ENCODE measurements at places on chromosomes 2 and 18.

- DNase-seq, result no peak
Measured at GRCh38 chr2:66427300-66427699, 7.6 kb upstream of the MEIS1 start.

DNA sequence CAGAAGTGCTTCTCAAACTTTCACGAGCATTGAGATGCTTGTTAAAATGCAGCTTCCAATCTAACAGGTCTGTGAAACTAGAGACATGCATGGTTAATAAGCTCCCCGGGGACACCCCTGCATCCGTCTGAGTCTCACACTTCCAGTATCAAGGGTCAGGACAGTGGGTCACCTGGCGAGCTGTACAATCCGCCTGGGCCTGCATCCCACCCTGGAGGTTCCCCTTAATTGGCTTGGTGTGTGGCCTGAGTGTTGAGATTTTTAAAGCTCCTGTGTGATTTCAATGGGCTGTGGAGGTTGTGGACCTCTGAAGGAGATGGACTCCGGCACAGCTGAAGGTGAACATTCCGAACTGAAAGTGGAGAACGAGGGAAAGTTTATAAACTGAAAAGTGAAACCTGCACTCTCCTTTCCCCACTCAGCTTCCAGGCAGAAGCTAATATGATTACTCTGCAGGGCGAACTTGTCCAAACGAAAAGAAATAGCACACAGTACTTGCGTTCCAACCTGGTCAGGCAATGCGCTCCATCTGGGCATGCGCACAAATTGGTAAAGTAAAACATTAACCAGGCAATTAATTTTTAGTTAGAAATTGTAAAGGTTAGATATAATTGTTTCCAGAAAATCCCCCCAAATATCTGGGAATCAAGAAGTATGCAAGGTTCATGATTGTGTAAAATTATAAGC, 191.7 kb upstream of the ALKAL2 start:
- DNase-seq, result no peak

DNA sequence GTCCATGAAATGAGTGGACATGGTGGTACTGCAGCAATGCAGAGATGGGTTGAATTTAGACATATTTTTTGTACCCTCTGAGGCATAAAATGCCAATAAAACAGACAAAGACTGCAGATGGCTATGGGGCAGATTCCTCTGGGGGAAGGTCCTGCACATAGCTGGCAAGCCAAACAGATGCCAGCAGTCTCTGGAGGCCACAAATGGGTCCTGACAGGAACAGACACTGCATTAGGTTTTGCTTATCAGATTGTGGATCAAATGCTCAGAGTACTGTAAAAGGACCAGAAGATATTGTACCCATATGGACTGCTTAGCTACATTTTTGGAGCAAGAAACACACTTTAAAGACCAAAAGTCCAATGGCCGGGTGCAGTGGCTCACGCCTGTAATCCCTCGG, 40.9 kb upstream of the ORC2 start:
- no peak for DNase-seq

- no peak for DNase-seq
Measured at GRCh38 chr2:48938231-48938630, 182.7 kb upstream of the LHCGR start.

DNA sequence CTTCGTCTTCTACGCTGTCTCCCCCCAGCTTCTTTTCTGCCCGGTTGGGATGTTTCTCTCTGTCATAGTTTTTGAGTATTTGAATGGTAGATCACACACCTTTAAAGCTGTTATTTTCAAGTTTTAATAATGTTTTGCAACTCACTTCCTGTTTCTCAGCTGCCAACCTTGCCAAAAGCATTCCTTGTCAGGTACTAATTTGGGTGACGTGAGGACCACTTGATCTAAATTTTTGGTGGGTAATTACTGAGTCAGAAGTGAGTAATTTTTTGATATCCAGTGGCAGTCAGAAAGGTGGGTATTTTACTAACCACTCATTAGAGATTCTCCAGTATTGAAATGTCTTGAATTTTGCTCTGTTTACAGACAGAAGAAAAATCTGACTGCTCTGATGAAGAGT, 852.4 kb upstream of the FANCL start:
- no peak for DNase-seq

DNA sequence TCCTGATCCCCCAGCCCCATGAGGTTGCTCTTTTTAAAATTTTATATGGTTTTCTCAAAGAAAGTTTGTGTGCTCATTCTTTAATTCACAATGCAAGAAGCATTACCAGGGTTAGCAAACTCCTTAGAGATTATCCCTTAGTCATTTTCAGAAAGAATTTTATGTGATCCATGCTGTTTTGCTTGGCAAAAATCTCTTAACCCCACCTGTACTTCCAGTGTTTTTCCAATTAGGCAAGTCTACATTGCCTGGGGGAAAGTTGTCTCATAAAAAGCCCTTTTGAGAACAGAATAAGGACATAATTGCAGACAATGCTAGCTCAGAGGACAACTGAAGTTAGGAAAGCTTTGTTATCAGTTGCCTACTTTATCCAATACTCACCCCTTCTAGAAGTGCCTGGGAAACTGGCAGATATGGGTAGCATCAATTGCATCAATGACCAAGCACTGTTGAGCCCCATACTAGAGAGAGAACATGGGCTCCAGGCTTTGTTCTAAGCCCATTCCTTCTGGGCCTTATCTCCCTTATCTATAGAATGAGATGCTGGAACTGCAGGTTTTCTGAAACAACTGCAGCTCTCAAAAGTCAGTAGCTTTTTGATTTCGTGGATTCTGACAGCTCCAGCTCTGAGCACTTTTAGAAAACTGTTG, 265.9 kb upstream of the SPHKAP start:
- DNase-seq, result no peak

GRCh38 chr2:46135228-46135855, 161.9 kb upstream of the EPAS1 start:
- no peak for DNase-seq

- no peak for DNase-seq
Measured at GRCh38 chr2:105150231-105150630, 91.3 kb upstream of the GPR45 start.

DNA sequence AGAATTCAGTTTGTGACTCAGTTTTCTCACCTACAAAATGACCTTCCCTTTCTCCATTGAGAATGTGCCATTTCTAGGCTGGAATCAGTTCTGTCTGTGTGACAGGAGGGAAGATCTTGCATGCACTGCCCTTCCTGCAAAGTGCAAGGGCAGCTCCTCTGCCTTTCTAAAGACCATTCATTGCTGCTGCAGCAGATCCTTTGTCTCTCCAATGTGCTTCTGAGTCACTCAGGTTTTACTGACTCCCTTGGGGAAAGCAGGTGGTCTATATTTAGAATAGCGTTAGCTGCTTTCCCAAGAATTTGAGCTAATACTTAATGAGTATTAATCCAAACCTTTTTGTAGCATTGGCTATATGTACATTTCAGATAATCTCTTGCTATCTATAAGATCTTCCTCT, 62.5 kb downstream of the DAW1 start:
- no peak for DNase-seq

DNA sequence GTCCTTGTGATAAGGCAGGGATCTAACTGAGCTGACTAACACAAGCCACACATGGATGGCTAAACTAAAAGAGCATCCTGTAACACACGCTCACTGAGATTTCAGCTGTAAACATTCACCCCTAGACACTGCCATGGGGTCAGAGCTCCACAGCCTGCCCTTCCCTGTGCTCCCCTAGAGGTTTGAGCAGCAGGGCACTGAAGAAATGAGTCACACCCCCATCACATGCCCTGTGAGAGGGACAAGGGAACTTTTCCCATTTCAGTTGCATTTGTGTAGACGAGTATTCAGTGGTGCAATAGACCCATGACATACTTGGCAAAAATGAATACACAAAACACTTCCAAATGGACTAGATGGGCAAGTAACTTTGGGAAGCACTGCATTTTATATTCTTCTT, 402.4 kb upstream of the LRRTM1 start:
- DNase-seq, result no peak

DNA sequence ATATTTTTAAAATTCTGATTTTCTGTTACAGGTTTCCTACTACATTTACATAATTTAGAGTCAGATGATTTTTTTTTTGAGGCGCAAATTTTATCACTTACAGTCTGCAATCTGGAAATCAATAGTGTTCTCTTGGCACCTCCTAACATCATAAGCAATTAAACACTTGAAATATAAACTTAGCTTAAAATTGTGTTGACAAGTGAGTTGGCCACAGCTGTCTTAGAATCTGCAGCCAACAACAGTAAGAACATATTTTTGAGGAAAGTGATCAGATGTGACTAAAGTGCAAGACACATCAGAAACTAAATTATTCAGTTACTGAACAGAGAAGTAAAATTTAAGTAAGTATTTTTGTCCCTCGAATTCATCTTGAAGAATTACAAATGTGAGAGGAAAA, 726.7 kb upstream of the LRATD1 start:
- no peak for DNase-seq

DNA sequence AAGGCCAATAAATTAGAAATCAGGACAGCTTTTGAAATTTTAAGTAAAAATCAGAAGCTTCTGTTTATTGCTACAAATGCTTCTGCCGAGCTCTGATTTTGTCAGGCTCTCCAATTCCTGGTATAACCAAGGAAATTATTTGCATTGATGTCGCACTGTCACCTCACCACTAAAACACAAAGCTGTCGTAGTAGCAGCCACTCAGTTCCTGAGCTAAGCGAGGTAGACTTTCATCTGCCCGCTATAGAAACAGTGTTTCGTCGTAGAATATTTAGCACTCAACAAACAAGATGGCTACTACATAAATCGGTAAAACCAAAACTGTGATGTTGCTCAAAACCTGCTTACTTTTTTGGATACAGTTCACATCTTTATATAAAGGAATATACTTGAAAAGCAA, 141.3 kb upstream of the FOSL2 start:
- no peak for DNase-seq

GRCh38 chr18:58005885-58006523, 38.0 kb upstream of the NEDD4L start:
- no peak for DNase-seq

GRCh38 chr2:155643056-155643775, 689.3 kb downstream of the NR4A2 start:
- DNase-seq, result no peak

DNA sequence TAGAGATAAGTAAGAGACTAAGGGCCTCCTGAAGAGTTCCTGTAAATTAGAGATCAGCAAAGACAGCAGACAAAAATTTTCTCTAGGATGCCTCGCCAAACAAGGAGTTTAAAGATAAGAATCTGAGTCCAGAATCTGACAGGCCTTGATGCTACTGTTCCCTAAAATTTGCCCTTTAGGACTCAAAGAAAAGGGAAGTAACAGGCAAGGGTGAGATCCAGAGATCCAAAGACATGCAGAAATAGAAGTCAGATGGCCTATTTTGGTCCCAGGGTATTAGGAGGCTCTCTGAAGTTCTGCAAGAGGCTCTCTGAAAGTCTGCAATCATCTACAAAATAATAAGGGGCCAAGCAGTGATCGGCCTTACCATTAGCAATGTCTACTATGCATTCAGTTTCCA, 33.0 kb downstream of the GALNT5 start:
- DNase-seq, result no peak

GRCh38 chr2:235858881-235859280, 309.3 kb downstream of the GBX2 start:
- DNase-seq, result no peak

DNA sequence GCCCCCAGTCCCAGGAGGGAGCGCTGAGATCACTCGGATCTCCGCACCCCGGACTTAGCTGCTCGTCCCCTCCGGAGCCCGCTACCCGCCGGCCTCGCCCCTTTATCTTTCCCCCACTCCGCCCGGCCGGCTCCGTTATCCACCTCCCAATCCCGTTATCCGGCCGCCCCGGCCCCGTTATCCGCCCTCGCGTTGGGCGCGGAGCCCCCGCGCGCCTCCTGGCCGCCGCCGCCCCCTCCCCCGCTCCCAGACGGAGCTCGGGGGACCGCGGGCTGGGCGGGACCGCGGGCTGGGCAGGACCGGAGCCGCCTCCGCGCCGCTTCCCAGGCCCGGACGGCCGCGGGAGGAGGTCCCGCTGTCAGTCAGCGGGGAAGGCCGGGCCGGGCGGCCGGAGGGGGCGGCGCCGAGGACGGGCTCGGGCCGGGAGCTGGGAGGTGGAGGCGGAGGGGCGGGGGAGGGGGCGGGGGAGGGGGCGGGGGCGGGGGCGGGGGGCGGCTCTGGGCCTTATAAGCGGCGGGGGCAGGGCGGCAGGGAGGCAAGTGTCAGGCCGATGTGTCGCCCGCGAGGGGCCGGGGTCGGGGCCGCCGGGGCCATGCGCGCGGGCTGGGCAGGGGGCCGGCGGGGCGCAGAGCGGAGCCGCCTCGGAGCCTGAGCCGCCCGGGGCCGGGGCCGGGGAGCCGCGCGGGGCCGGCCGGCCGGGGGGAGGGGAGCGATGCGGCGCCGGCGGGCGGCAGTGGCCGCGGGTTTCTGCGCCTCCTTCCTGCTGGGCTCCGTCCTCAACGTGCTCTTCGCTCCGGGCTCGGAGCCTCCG, at the start of gene PKDCC:
Gene PKDCC, plus strand, starts transcription at position 534 of the 811 bp plus-strand sequence. Its CDS starts 179 bp downstream, at position 713.
- DNase-seq, result peak; percentile 84

DNA sequence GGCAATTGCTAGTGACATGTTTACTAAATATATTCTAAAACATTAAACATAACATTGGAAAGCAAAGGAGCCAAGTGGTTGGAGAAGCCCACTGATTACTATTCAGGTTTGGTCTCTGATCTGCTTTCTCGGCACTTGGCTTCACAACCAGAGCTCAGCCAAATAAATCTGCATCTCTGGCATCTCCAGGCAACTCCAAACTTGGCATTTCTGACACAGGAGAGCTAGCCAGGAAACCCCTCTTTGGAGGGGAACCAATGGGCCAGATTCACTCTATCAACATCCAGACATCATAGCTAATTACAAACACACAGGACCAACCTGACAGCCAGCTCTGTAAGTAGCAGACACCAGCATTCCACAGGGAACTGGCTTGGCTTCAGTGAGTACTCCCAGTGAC, 150.3 kb upstream of the ETAA1 start:
- DNase-seq, result no peak

DNA sequence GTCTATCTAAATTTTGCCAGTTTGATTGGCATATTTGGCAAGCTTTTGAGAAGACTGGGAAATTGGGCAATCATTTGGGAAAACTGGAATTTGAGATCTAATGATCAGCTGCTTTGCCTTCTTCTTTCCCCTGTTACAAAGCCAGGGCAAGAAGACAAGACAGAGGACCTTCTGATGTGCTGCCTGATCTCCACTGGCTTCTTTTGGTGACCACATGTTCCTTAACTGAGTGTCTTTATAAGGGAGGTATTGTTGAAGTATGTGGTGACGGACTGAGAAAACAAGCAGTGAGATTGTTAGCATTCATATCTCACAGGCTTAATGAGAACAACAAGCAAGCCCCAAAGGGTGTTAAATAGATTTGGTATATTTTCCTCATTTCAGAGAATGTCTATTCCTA, 175.8 kb downstream of the SLC8A1 start:
- no peak for DNase-seq

GRCh38 chr18:49279041-49279440, 181.4 kb downstream of the DYM start:
- no peak for DNase-seq

DNA sequence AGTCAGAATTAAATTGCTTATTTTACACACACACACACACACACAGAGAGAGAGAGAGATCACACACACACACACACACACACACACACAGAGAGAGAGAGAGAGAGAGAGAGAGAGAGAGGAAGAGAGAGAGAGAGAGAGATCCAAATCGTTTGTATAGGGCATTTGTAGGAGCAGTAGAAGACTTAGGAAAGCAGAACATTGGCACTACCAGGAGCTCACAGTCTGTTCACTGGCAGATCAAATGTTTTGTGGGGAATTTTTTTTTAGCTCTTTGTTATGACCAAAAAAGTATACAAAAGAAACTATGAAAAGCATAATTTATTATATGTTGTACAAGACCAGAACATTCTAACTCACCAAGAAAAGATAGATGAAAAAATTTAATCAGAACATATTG, 81.8 kb downstream of the MBD5 start:
- no peak for DNase-seq

Data from SJSA1 (cell line).